Stimulated activated CD8-positive, alpha-beta memory T cell treated with anti-CD3 and anti-CD28 coated beads, Interleukin-4, amount 100 ng/mL, for 48 hours (primary cell): ENCODE measurements at places on chromosomes 12 and 14.

DNA sequence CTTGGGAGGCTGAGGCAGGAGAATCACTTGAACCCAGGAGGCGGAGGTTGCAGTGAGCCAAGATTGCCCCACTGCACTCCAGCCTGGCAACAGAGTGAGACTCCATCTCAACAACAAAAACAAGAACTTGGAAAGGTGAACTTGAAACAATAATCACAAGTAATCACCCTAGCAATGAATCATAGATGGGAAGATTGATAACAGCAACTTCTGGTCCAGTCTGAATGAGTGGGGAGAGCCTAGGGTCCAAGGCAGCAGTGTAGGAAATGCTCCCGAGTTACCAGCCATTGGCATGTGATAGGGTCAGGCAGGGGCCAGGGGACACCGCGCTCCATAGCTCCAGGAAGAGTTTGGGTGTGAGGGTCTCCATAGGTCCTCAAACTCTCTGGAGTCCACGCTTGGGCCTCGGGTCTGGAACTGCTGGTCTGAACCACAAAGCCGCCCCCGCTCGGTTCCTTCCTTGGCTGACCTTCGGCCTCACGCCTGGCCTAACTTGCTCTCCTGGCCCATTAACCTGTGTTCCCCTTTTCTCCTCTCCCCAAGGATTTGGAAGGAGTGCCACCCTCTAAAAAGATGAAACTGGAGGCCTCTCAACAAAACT lies 19.9 kb upstream of the MLXIP start:
- no peak for DNase-seq

GRCh38 chr12:52660934-52661499 lies 9.0 kb upstream of the KRT2 start:
- DNase-seq: no peak

DNA sequence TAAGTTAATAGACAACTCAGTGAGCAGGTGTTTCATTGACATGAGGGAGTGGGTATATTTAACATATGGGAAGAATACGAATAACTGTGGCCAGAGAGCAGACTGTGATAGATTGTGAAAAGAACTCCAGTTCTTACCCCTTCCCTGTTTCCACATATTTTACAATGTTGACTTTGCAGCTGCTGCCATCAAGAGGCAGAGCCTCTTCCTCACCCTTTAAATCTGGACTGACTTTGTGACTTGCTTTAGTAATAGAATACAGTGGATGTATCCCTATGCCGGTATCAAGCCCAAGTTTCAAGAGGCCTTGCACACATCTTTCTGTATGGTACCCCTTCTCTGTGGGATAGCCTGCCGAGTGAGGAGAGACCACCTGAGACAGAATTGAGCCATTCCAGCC lies 356.7 kb downstream of the ETNK1 start:
- no peak for DNase-seq

DNA sequence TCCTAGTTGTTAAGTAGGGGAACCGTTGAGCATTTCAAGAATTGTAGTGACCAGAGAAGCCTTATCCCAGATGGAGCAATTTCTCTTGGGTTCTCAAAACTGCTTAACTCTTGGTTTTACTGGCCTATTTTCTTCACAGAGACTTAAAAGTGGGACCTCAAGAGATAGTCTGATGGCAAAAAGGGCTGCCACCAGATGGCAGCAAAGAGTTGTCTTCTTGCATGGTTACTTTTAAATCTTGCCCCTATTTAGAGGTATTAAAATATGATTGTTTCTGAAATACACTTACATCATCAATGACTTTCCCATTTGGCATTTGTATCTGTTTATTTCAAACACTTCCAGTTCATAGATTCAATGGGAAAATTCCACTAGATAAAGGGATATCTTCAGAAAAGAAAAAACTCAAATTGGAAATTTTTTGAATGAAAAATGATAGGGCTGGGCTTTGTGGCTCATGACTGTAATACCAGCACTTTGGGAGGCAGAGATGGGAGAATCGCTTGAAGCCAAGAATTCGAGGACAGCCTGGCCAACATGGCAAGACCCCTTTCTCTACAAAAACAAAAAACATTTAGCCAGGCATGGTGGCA lies 69.9 kb upstream of the CNTN1 start:
- DNase-seq: peak; percentile 63

- no peak for DNase-seq
Observed at GRCh38 chr12:87413784-87414183, 615.4 kb downstream of the C12orf50 start.
